CD8-positive, alpha-beta memory T cell (primary cell): ENCODE measurements at places on chromosomes 5 and 9.

- DNase-seq = no peak
Observed at GRCh38 chr5:76794871-76795270, 24.0 kb upstream of the F2RL1 start.

DNA sequence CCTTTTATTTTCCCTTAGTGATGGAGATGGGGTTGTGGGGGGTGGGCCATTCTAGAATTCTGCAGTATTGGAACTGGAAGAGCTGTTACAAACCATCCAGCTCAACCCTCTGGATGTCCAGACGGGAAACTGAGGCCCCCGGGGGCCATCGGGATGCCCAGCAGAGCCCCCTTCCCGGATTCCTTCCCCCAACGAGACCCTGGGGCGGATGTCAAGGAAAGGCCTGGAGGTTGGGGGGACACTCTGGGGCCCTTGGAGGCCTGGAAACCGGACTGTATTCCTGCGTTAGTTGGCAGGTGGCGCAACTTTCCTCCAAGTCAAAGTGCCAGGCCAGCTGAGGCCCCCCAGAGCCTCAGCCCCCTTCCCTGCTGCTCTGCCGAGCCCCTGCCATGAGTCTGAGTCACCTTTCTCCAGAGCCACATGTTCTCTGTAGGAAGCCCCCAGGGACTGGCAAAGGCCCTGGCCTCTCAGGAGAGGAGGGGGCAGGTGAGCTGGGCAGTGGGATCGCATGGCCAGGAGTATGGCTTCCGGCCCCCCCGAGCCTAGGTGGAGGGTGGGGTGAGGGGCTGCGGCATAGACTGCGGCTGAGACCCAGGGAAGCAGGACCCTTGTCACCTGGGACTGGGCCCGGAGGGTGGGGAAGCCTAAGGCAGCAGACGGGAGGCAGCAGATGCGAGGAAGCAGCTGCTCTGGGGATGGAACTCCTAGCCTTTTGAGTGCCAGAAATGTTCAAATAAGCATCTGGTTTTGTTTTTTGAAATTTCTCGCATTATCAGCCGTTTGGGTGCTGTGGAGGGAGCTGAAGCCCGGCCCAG, 17.8 kb upstream of the FIBCD1 start:
- DNase-seq = no peak

DNA sequence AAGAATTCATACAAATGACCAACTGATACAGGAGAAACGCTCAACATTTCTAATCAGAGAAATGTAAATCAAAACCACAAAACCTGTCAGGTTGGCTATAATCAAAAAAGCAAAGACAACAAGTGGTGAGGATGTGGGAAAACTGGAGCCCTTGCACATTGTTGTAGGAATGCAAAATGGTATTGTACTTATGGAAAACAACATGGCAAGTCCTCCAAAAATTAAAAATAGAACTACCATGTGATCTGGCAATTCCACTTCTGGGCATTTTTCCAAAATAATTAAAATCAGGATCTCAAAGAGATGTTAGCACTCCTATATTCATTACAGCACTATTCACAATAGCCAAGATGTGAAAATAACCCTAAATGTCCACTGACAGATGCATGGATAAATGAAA, 76.1 kb downstream of the FNIP1 start:
- DNase-seq = no peak

DNA sequence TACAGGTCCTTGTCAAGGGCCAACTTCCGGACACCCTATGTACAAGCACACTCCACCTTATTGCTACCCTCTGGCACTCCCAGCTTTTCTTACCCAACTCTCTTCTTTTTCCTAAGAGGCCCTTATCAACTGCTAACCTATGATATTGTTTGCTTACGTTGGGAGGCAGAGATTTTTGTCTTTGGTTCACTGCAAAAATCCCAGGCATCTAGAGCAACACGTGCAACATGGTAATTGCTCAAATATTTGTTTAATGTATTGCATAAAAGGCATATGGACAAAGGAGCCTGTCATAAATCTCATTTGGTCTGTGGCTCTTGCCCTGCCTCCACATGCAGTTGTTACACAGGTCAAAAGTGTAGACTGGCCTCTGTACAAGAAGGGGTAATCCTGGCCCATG, 35.8 kb upstream of the ATP10B start:
- DNase-seq = no peak

DNA sequence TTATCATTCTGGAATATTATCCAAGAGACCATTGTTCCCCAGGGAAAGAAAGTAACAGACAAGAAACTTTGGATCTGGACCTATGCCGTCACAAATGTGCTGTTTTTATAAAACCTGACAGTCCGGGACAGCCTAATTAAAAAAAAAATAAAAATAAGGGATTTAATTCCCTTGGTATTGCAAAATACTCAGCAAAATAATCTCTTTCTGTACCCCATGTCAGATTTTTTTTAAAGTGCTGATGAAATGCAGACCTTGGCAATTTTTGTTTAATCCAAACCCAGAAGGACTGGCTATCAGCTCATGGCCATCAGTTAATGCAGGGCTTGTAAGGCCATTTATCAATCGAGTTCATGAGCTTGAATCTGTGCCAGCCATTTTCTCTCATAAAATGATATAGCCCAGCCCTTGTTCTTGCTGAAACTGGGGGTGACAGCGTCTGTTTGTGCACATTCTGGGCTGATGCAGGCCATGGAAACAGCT, 162.7 kb upstream of the S1PR3 start:
- no peak for DNase-seq

DNA sequence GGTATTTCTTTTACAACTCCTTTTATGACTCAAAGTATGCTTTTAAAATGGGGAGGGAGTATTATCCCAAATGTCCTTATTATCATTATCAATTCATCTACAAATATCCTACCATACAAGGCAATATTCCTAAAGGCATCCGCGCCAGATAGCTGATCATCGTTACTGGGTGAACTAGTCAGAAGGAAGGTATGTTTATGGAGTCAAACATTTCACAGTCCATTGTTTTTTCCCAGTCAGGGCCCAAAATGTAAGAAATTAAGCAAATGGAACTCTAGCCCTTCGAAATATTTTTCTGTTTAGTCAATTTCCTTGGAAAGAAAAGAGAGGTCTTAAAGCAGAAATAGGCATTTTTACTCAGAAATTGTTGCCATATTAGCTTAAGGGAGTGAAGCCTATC, 188.5 kb upstream of the CCNG1 start:
- no peak for DNase-seq

DNA sequence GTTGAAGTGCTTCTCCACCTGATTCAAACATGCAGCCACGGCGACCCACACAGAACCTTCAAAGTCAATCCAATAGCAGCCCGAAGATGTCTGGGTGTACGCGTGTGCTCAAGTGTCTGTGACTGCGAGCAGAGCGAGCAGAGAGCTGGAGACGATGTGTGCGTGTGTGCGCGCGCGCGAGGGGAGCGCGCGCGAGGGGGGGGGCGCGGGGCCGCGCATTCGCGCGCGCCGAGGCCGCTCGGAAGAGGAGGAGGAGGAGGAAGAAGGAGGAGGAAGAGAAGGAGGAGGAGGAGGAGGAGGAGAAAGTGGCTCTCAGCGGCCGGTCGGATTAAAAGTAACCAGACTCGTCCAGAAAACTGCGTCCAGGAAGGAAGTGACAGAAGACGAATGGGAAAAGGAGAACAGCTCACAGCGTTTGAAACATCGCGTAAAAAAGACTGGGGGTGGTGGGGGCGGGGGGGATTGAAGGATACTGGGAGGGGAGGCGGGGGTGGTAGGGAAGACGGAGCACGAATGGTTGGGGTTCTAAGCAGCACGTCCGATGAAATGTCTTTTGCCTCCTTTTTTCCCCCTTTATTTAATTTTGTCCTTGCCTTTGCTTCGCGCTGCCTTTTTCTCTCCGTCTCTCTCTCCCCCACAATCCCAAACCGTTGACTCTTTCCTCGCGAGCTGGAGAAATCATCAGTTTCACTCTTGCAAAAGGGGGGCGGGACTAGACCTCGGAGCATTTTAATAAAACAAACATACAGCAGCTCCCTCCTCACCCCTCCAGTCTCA, at the start of gene MEF2C:
Gene MEF2C, minus strand, starts transcription at position 126 of the 777 bp plus-strand sequence. CDS start 59,396 bp downstream, outside the sequence.
- no peak for DNase-seq

DNA sequence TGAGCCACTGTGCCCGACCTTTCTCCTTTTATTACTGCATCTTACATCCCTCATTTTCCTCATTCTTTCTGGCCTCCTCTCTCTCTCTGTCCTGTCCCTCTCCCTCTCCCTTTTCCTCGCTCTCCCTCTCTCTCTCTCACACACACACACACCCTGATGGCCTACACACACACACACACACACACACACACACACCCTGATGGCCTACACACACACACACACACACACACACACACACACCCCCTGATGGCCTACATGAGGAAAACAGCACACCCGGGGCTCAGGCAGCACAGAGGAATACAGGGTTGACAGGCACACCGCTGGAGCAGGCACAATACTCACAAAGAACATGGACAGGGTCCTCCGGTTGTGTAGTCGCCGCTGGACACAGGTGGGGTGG, 3.8 kb upstream of the FCHSD1 start:
- DNase-seq = no peak

DNA sequence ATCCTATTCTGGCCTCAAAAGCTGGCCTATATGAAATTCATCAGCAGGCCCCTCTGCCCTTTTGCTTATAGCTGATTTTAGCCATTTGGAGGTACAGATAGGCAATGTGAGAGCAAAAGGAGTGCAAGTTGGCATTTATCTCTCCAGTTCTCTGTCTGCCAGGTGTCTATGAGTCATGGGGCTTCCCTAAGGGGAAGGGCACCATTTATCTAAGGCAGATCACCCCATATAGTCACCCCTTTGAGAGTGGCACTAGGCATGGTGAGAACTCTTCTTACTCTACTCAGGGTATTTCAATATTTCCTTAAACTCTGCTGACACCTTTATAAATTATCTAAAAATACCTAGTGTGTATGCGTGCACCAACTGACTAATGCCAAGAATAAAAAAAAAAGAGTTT, 314.7 kb upstream of the CDH6 start:
- no peak for DNase-seq

DNA sequence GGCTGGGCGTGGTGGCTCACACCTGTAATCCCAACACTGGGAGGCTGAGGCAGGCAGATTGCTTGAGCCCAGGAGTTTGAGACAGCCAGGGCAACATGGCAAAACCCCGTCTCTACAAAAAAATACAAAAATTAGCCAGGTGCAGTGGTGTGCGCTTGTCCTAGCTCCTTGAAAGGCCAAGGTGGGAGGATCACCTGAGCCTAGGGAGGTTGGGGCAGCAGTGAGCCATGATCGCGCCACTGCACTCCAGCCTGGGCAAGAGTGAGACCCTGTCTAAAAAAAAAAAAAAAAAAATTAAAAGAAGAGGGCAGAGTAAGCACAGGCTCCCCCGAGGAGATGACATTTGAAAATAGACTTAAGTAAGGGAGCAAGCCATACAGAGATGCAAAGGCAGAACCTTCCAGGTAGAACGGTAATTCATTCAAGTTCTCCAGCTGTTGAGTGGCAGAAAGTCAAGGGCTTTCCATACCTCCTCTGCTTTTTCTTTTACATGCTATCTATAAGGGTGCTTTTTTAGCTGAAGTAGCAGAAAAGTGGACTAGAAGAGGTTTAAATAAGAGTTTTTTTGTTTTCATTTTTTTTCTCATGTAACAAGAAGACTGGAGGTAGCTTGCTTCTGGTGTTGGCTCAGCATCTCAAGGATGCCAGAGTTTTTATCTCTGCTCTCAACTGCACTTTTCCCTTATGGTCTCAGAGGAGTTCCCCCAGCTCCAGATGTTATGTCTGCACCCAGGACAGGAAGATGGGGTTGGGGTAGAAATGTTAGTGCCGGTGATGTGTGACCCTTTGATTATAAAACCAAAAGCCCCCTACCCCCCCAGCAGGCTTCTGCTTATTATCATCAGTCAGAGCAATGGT, 40.8 kb downstream of the ERGIC1 start:
- DNase-seq = no peak

- no peak for DNase-seq
Observed at GRCh38 chr5:61635271-61635670, 303.2 kb downstream of the ZSWIM6 start.

DNA sequence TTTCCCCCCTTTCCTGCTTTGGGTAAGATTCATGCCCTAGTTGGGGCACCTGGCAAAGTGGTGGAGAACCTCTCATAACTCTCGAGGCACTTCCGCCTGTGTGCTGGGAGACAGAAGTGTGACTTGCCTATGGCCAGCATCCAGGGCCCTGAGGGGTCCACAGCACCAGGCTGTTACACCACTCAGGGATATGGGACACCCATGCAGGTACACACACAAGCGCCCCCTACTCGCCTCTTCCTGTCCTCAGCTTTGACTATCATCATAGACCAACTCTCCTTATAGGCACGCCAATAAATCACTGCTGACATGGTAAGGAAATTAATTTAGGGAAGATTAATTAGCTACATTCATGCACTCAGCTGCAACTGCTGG, 45.4 kb downstream of the SHB start:
- DNase-seq = no peak

- no peak for DNase-seq
Observed at GRCh38 chr5:5140479-5141338, 579 bp downstream of the ADAMTS16 start.

- DNase-seq = no peak
Observed at GRCh38 chr9:106423575-106423974, 439.4 kb upstream of the ZNF462 start.

DNA sequence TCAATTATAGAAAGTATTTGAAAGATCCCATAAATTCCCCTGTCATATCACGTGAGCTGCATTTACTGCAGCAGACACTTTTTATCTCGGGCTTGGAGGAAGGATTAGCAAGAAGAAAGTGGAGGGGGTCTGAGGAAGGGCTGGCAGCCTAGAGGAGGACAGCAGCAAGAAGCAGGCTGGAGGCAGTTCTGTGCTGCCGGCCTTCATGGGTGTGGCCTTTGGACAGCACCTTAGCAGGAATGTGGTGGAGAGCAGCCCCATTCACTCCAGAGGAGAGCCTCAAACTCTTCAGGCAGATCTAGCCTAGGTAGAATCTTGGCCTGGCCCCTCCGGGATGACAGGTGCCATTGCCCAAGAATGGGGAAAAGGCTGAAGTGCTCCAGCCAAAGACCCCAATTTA, 89.8 kb upstream of the GABRP start:
- no peak for DNase-seq

DNA sequence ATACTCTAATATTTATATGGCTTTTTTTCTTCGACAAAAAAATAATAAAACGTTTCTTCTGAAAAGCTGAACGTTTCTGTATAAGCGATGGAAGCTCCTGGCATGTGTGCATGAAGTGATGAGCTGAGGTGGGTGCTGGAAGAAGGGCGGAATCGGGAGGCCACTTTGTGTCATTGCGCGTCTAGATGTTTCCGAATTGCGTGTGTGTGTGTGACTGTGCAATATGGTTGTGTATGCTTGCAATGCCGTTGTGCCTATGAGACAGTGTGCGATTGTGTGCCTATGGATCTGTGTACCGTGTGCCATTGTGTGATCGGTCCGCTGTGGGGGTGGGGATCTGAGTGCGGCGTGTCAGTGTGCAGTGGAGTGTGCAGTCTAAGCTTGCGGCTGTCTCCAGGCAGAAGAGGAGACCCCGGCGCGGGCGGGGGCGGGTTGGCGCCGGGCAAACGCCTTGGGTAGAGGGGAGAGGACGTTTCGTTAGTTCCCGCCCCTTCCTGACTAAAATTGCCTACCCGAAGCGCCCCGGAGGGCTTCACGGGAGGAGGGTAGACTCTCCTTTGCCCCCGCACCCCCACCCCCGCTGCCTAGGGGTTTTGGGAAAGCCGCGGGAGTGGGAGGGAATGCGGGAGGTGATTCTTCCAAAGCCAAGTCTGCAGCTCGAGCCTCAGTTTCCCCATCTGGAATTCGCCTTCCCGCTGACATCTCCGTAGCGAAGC, 24.2 kb downstream of the PCDHGC5 start:
- no peak for DNase-seq
